CD4-positive, alpha-beta T cell treated with Interleukin-4 for 1 hour (primary cell): ENCODE measurements at places on chromosomes 7 and 10.

DNA sequence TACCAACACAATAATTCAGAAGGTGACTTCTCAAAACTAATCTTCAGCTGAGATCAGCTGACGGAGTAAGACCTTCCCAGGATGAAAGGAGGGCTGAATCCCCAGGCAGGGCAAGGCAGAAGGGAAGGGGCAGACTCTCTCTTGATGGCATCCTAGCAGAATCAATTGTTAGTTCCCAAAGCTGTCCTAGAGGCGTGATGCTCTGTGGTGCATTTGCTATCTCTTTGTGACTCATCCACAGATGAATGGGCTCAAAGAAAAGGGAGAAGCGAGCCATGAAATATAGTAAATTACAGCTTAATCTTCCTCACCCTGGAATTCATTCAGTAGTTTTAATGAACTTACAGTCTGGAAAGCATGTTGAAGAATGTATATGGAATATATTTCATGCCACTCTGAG, 37.2 kb downstream of the PDE1C start:
- DNase-seq = no peak

GRCh38 chr7:130907439-130907838, 173.4 kb upstream of the KLF14 start:
- no peak for DNase-seq

- DNase-seq = no peak
Measured at GRCh38 chr10:13681095-13681494, 94.3 kb downstream of the PRPF18 start.

DNA sequence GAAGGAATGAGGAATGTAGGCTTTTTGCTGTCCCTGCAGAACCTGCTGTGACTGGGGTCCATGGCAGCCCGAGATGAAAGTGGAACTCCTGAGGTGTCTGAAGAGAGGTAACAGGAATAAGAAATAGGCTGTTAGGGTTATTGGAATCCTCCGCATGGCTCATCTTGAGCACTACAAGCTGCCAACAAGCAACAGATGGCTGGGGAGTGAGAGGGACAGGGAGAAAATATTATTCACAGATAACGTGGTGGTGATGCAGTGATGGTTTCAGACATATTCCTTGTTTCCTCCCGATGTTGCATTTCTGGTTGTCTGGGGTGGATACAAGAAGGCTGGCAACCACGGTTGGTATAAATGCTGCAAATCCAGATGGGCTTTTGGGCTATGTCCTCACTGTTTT, 46.1 kb downstream of the AP3M1 start:
- DNase-seq = no peak

- no peak for DNase-seq
Measured at GRCh38 chr10:43882711-43883110, 234.0 kb upstream of the ZNF32 start.

DNA sequence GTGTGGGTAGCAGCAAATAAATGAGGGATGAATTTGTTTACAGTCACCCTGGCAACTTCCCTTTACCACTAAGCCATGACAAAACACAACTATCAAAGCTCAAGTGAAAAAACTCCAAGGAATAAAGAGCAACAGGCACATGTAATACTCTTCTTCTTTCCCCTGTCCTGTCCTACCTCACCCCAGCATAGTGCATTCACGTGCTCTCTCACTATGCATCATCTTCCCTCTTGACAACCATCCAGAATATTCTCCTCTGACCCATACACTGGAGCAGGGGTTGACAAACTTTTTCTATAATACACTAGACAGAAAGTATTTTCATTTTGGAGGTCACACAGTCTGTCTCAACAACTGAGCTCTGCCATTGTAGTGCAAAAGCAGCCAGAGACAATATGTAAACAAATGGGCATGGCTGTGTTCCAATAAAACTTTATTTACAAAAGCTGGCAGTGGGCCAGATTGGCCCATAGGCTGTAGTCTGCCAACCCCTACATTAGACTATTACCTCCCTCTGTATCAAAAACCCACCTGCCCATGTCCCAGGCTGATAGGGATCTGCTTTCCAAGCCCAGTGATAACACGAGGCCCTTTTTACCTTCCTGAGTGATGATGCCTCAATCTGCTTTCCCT, 354.5 kb downstream of the FGFR2 start:
- DNase-seq = no peak

DNA sequence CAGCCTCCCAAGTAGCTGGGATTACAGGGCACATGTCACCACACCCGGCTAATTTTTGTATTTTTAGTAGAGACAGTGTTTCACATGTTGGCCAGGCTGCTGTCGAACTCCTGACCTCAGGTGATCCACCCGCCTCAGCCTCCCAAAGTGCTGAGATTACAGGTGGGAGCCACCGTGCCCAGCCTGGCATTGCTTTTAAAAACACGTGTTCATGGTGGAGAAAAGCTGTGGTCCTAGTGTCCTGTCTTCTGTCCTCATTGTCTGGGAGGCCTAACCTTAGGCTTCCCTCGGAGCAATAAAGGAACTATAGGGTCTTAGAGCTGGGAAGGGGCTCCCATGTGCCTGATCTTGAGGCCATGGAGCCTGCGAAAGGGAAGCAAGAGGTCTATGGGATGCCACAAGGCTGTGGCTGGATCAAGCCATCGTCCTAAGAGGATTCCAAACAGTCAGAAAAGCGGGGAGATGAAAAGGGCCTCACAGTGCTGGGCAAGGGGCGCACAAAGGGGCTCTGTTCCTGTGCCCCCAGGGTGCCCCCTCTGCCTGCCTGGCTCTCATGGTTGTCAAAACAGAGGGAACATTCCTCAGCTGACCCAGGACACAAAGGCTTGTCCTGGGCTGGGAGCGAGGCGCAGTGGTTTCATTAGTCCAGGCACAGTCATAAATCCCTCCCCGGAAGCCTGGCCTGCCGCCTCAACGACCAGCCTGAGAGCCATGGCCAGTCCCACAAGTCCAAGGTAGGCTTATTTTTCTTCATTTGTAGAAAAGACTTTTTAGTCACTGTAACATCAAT, 106.6 kb upstream of the TNS3 start:
- no peak for DNase-seq

GRCh38 chr10:5317547-5318107, 47.1 kb upstream of the UCN3 start:
- DNase-seq = peak; percentile 58
